NCI-H1436 treated with DMSO at 0.1 percent for 48 hours (cell line): ENCODE measurements at places on chromosomes 11 and 22.

GRCh38 chr11:27028561-27028965 is 12.1 kb upstream of the BBOX1 start:
- DNase-seq, result no peak

DNA sequence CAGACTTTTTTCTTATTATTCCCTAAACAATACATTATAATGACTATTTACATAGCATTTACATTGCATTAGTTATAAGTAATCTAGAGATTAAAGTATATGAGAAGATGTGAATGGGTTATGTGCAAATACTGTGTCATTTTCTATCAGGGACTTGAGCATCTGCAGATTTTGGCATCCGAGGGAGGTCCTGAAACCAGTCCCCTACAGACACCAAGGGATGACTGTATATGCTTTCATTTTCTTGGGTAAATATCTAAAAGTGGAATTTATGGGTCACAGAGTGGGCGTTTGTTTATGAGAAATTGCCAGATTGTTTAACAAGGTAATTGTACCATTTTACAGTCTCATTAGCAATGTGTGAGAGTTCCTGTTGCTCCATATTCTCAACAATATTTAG is 454.5 kb upstream of the API5 start:
- DNase-seq, result no peak

DNA sequence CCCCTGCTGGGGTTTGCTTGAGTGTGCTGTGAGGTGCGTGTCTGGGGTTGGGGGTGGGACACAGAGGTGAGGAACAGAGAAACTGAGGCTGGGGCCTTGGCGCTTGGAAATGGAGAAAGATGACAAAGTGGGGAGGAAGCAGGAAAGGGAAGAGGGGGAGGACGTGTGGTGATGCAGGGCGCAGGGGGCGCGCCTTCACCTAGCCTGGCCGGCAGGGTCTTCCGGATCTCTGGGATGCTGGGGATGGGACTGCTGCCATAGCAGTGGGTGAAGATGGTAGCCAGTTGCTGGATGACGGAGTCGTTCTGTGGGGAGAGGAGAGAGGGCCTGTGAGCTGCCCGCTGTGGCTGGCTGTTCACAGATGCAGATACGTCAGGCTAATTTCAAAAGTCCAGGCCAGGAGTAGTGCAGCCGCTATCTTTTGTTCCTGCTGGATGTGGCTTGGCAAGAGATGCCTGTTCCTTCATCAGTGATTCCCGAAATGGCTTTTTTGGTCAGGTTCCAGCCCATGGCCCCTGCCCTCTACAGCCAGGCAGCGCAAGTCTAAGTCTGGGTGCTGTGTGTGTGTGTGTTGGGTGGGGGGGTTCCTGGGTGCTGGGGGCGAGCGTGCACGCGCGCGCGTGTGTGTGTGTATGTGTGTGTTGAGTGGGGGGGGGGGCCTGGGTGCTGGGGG is 54.8 kb downstream of the NAT10 start:
- no peak for DNase-seq

DNA sequence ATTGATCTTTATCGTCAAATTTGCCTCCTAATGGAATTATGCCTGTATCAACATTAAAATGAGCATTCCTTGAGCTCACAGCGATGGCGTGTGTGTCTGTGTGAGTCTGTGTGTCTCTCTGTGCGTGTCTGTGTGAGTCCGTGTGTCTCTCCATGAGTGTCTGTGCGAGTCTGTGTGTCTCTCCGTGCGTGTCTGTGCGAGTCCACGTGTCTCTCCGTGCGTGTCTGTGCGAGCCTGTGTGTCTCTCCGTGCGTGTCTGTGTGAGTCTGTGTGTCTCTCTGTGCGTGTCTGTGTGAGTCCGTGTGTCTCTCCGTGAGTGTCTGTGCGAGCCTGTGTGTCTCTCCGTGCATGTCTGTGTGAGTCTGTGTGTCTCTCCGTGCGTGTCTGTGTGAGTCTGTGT is 326.5 kb upstream of the B3GAT1 start:
- DNase-seq, result no peak
